ENCODE measurements at places on chromosomes 7 and 10. TPM values are rescaled to one million over a fixed set of nuclear protein-coding genes. Genes with fewer than 3 reads are reported as not detected.

Gene POLR2J3
- 7.9 TPM for total RNA-seq

Gene TRPV5
- total RNA-seq, result not detected

Gene BLNK
- not detected for total RNA-seq

Gene ASB4
- not detected for total RNA-seq

Gene PNLIP
- not detected for total RNA-seq

Gene MBL2
- total RNA-seq, result not detected

Gene MEIG1
- total RNA-seq, result not detected

Gene HACD1
- 37.5 TPM for total RNA-seq

Gene SKIDA1
- total RNA-seq, result 1.9 TPM

Gene CRPPA
- 2.5 TPM for total RNA-seq

Gene UCN3
- not detected for total RNA-seq

Gene PTPN20
- not detected for total RNA-seq

Gene PGAM2
- 1.2 TPM for total RNA-seq

Gene NUTM2E
- 0.05 TPM for total RNA-seq

Gene ARHGEF35
- total RNA-seq, result not detected

Gene SH2B2
- total RNA-seq, result 0.44 TPM

Gene CTAGE4
- 2.7 TPM for total RNA-seq

Gene GIMAP2
- total RNA-seq, result 6.3 TPM

Gene STRIP2
- total RNA-seq, result 12.1 TPM

Gene UCMA
- total RNA-seq, result not detected

Gene AQP1
- 0.62 TPM for total RNA-seq

Gene CADPS2
- 5.9 TPM for total RNA-seq

Gene SDHAF3
- 24.5 TPM for total RNA-seq

Gene MARCHF5
- 12.9 TPM for total RNA-seq

Gene PAOX
- 4.0 TPM for total RNA-seq

Gene NUTM2D
- 3.2 TPM for total RNA-seq

Gene UPK3B
- not detected for total RNA-seq

Gene ZMIZ1
- total RNA-seq, result 47.2 TPM

Gene HOXA4
- total RNA-seq, result 4.9 TPM

Gene MRLN
- total RNA-seq, result not detected

Gene TCAF2
- total RNA-seq, result 3.9 TPM

Gene SLC25A13
- total RNA-seq, result 22.8 TPM

Gene LRRD1
- total RNA-seq, result not detected

Gene ZNF117
- 4.7 TPM for total RNA-seq

All from M059J (cell line).